ENCODE measurements at places on chromosomes 12 and 14. TPM values are rescaled to one million over a fixed set of nuclear protein-coding genes. Genes with fewer than 3 reads are reported as not detected.

The TMEM106C gene
- 40.3 TPM for total RNA-seq

The TAS2R31 gene
- total RNA-seq = 11.1 TPM

The KCNC2 gene
- total RNA-seq = 16.5 TPM

The GSG1 gene
- total RNA-seq = not detected

The COCH gene
- 43.5 TPM for total RNA-seq

The KRT83 gene
- not detected for total RNA-seq

The NEUROD4 gene
- 0.98 TPM for total RNA-seq

The FGD4 gene
- total RNA-seq = 60.0 TPM
